Activated T-helper 1 cell treated with anti-CD3 and anti-CD28 coated beads, Interleukin-2, amount 50 U/mL, for 16 hours (primary cell): ENCODE measurements at places on chromosomes 1 and 21.
A peak's percentile ranks its signal among the peaks of the same experiment; 100 is the strongest.

- no peak for DNase-seq
Measured at GRCh38 chr1:15816674-15817073, 9.2 kb upstream of the UQCRHL start.

- DNase-seq: no peak
Measured at GRCh38 chr1:177703888-177704446, 265.9 kb downstream of the SEC16B start.

- no peak for DNase-seq
Measured at GRCh38 chr1:201059401-201059800, 35.9 kb upstream of the KIF21B start.

DNA sequence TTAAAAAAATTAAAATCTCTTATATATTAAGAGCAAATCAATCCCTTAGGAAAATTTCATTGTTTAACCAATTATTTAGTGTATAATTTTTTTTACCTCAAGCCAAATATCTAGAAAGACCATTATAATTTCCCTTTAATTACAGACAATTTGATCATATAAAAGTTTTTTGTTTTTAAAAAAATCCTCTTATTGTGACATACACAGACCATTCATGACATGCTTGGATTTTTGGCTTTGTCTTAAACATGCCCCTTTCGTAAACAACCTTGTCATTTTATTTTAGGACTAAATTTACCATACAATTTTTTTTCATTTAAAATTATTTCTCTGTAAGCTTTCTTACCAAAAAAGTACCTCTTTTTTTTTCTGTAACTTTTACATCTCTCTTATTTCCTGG lies 14.2 kb upstream of the CYP4B1 start:
- no peak for DNase-seq

DNA sequence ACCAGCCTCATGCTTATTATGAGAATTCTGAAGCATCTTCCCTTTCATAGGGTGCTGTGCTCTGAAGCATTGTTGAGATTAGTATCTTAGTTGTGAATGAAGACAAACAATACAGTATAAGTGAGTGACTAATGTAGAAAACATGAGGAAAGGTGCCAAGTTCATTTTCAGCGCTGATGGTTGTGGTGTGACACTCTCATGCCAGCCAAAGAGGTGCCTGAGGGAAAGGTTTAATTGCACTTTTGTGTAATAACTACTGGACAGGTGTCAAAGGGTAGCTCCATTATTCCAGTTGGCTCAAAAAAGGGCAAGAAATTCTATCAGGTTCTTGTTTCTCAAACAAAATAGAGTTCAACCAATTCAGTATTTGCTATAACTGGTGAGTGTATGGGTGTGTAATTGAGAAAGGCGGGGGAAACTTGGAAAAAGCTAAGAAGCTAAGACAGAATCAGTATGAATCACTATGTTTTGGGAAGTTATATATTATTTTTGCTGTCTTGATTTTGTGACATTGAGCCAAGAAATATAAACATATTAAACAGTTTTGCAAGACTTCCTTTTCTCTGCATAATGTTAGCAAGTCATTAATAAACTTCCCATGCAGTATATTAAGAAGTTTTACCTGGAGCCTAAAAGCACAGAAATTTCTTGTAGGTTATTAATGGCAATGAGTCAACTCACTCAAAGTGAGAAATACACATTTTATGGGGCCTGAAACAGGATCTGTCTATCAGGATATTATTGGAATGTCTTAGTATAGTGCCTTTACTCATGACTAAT lies 31.8 kb downstream of the KCNK2 start:
- no peak for DNase-seq

DNA sequence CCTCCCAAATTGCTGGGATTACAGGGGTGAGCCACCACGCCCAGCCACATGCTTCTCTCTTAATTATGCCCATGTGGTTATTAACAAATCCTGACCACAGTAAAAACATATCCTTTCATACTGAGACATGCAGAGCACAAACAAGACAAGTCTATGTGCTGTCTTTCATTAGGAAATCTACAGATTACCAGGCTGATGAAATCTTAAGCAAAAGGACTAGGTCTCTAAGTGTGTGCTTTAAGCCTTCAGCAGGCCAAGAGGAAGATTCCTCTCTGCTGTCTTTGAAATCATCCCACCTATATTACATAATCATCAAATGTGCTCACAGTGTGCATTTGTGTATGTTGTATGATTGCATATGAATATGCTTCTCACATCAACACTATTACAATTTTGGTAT lies 419.3 kb downstream of the KCTD3 start:
- DNase-seq: no peak

DNA sequence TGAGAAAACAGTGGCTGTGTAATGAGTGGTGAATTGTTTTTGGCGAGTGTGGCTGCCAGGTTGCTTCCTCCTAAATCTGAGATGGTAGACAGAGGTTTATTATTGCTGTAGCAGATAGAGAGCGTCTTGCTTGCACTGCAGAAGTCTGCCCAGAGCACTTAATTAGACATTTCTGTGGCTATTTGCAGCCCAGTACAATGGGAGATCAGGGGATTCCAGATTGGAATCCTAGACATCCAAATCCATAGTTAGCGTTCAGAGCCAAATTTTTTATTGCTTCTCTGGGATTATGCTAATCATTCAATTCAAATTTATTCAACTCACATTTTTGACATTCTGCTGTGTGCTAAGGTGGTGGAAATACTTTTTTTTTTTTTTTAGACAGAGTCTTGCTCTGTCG lies 30.0 kb downstream of the KIF26B start:
- DNase-seq: no peak

DNA sequence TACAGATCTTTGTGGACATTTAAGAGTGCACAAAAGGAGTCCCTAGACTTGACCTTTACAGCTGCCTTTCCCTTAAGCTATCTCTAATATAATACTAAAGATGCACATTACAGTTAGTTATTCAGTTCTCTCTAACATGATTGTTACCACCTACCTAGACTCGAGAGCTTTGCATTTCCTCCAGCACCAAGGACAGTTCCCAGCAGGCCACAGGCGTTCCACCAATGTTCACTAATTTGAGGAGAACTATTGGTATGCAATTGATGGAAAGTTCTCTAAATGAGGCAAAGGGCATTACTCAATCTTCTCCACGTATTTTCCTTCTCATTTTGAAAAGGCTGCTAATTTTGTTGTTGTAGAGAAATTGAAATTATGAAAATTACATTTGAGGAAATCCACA lies 5.4 kb upstream of the NTNG1 start:
- DNase-seq: no peak

- DNase-seq: no peak
Measured at GRCh38 chr21:45073301-45074047, 906 bp upstream of the ADARB1 start.

DNA sequence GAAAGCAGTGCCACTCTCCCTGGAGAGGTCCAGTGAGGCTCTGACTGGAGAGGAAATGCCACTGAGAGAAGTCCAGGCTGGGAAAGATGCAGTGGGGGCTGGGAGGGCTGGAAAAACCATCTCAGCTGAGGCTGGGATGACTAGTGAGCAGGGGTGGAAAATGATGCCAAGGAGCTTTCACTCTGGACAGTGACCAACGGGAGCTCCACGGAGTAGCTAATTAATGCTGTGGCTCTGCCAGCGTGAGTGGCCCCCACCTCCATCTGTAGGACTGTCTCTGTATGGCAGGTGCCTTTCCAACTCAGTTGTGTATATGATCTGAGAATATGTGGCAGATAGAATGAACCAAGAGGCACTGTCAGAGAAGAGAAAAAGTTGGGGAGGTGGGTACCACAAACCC lies 86.7 kb downstream of the DDX20 start:
- DNase-seq: no peak

DNA sequence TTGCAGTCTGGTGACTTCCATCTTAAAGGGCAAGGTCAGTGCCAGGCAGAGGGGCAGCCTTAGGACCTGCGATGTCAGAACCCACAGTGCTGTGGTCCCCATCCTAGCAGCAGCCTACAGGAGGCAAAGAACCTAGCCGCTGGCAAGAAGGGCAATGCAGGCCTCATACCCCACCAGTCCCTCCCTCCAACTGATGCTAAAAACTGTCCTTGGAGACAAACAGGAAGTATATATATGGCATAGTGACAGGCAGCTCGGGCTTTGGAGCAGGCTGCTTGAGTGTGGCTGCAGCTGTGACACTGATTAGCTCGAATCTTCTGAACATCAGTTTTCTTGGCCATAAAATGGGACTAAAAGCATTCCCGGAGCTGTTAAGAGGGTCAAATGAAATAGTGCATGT lies 156.0 kb upstream of the VAMP3 start:
- no peak for DNase-seq

DNA sequence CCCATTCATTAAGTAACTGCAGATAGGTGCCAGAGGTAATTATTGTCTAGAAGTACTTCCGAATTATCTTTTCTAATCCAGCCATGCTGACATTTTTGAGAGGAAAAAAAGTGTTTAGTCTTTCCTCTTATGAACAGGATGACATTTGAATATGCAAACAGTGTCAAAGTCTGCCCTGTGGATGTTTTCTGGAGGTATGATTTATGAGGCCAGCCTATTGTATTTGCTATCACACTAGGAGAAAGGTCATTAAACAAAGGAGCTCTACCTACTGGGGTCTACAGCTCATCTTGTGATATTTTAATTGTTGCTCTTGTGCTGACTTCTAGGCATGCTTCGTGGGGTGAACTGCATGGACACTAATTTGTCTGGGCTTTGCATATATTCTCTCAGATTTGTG lies 559.7 kb upstream of the CAMK1G start:
- no peak for DNase-seq

DNA sequence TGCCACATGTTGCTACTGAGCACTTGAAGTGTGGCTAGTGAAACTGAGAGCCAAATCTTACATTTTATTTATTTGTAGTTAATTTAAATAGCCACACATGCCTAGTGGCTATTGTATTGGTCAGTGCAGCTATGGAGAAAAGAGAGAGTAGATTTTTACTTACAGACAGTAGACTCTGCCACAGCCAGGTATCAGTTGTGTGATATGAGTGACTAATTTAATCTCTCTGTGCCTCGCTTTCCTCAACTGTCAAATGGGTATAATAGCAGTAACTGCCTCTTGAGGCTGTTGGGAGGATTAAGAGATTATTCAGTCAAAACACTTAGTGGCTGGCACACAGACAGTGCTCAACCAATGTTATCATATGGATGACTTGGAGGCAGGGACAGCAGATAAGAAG lies 49.0 kb downstream of the UBE2T start:
- no peak for DNase-seq

DNA sequence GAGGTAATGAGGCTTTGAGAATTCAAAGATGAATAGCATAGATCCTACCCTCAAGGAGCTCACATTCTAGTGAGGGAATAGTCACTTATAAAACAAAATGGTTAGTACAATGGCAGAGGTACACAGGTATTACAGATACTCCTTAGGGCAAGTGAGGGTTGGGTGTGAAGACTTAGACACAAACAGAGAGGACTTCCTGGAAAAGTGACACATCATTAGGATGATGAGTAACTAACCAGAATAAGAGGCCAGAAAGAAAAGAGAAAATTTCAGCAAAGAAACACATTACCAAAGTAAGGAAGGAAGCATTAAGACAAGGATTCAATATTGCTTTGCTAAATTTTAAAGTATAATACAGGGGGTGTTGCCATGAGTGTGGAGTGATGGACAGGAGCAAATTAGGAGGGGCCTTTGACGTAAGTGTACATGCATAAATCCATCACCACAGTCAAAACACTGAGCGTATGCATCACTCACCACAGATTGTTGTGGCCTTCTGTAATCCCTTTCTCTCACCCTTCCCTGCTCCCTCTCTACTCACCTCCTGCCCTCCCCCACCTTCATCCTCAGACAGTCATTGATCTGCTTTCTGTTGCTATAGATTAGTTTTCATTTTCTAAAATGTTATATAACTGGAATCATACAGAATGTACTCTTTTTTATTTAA lies 7.9 kb downstream of the CD53 start:
- DNase-seq: peak; percentile 24

- DNase-seq: no peak
Measured at GRCh38 chr1:91795591-91796389, 90.2 kb downstream of the TGFBR3 start.

DNA sequence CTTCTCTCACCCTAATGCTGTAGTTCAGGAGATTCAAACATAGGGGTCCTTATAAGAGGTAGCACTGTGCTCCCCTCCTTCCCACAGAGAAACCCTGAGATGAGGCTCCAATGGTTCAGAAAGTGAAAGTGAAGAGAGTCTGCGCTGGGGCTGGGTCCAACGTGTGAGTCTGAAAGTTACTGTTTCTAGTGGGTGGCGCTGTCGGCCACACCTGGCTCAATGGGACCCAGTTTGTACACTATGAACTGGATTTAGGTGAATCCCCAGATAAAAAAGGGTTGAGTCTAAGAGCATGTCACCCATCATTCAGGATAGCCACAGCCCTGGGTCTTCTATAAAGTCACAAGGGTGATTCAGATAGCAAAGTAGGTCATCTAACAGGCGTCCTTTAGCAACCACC lies 2.8 kb downstream of the SMCP start:
- DNase-seq: no peak

- DNase-seq: no peak
Measured at GRCh38 chr21:41712730-41713129, 54.1 kb downstream of the RIPK4 start.

- no peak for DNase-seq
Measured at GRCh38 chr1:89836252-89837035, 15.6 kb downstream of the LRRC8D start.

DNA sequence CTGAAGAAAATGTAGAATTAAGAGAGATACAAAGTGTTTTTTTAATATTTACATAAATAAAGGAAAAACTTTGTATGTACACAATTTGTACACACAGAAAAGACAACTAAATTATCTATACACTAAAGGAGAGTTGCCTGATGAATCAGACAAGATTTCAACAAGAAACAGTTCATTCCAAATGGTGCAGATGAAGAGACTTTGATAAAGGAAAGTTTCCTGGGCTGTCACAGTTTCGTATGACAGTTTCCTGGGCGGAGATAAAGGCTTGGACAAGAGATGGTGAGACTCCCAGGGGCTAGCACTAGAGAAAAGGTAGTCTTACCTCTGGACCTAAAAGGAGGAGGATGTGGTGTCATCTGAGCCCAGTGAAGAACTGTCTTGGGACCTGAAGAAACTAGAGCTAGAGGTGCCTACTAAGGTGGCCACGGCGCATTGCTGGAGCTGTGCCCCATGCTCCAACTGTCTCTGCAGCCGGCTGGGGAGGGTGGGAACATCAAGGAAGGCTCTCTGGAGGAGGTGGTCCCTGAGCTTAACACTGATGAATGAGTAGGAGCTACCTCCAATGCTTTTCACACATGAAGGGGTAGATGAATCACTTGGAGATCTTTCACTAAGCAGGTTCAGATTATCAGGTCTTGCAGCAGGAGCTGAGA lies 32.2 kb downstream of the ETS2 start:
- DNase-seq: no peak
